ENCODE measurements at places on chromosomes 12 and 14.

DNA sequence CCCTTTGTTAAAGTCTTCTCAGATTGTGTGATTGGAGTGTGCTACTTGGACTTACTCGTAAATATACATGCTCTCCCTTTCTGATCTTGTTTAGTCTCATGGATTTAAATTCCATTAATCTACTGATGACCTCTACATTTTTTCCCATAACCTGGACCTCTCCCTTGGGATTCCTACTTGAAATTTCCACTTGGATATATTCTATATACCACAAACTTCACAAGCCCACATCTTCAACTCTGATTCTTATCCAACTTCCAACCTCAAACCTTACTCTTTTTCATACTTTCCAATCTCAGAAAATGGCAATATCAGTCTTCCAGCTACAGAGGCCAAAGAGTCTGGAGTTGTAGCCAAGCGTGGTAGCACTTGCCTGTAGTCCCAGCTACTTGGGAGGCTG lies 49.1 kb upstream of the OTOGL start:
- no peak for DNase-seq

GRCh38 chr12:48163150-48163747 lies 5.9 kb upstream of the ASB8 start:
- DNase-seq = no peak

DNA sequence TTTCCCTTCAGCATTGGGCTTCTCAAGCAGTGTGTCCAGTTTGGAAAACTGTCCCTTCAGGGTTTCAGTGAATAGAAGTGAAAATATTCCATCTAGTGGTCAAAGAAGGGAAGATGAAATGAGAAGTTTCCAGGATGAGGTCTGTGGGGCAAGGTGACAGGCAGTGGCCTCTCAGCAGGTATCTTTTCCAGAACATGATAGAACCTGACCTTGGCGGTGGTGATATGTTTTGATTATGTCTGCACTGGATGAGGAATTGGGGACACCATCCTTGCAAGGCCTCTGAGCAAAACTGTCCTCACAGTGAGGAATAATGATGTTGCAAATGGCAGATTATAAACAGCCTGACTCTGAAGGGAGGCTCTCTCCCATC lies 4.7 kb downstream of the GPX2 start:
- DNase-seq = no peak

- peak; percentile 65 for DNase-seq
Observed at GRCh38 chr14:22598099-22598895, at the start of gene ABHD4. Gene ABHD4, plus strand, starts transcription at chr14:22598300. Its CDS starts 7 bp downstream, at chr14:22598307.

- no peak for DNase-seq
Observed at GRCh38 chr12:617304-617915, 45.8 kb downstream of the NINJ2 start.

DNA sequence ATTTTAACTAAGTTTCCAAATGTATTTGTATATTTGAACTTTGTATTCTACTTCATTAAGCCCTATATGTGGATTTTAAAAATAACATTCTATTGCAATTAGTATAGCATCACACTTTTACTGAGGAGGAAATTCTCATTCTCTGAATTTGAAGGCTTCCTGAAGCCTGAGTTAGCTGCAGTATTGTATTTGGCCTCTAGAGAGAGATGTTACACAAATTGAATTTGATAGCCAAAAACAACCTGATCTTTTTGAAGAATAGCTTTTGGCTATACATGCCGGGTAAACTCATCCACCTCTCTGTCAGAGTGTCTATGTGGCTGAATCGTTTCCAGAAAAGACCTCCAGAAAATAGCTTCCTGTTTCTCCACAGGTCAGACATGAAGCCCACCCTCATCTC lies 316.5 kb upstream of the OR4E1 start:
- no peak for DNase-seq

DNA sequence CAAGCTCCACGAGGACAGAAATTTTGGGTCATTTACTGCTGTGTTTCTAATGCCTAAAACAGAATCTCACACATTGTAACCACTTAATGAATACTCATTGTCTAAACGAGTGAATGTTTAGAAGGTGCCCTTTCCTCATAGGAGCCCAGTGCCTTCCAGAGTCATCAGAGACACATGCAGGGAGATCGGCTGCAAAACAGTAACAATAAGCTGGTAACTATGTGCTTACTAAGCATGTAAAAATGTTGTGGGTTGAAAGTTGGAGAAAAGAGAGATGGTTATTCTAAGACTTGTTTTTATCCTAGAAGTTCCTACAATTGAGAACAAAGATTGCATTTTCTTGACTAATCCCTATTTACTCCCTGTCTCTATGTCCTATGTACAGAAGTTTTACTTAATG lies 7.4 kb downstream of the TESPA1 start:
- no peak for DNase-seq

- no peak for DNase-seq
Observed at GRCh38 chr14:70788898-70789297, 20.4 kb downstream of the MAP3K9 start.

DNA sequence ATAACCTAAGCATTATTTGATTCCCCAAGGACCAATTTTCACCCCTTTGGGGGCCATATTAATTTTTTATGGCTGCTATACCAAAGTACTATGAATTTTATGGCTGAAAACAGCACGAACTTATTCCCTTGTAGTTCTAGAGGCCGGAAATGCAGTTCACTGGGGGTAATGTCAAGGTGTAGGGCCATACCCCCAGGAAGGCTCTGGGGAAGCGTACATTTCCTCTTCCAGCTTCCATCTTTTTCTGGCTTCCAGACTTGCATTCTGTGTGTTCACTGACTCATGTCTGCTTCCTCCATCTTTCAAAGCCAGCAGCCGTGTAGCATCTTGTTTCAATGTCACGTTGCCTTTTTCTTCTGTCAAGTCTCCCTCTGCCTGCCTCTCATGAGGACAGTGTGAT lies 133.5 kb downstream of the BICD1 start:
- DNase-seq = no peak

DNA sequence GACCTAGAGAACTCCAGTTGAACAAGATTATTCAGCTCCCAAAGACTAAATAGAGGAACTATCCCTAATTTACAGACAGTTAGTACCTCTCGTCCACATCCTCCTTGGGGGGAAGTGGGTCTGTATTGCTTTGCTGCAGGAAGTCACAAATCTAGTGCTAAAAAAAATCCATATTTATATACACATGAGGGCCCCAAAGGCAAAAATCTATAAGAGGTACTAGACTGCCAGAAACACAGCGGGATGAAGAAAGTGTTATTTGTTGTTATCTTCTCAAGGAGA lies 190.1 kb downstream of the TTC8 start:
- DNase-seq = no peak

GRCh38 chr14:94945615-94946014 lies 175.7 kb upstream of the GSC start:
- no peak for DNase-seq

GRCh38 chr12:124742111-124742510 lies 121.6 kb downstream of the SCARB1 start:
- no peak for DNase-seq

- DNase-seq = no peak
Observed at GRCh38 chr12:70154960-70155589, 88.2 kb upstream of the CNOT2 start.

DNA sequence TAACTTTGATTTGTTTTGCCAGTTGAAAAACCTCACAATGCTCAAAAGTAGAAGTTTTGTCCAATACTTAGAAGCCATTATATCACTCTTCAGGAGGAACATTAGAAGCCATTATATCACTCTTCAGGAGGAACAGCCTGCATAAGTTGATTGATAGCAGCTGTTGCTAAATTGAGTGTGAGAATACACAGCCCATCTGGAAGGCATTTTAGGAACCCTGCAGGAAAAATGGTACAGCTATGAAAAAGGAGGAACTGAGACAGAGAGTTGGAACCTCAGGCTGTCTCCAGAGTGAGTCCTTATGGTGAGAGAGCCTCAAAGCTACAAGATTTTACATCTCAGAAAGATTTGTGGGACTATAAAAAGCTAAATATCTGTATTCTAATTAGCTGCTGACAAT lies 207.0 kb downstream of the MYRFL start:
- DNase-seq = no peak

GRCh38 chr12:132411457-132411856 lies 78.5 kb upstream of the FBRSL1 start:
- no peak for DNase-seq

- DNase-seq = no peak
Observed at GRCh38 chr14:56206596-56206995, 88.4 kb downstream of the PELI2 start.

DNA sequence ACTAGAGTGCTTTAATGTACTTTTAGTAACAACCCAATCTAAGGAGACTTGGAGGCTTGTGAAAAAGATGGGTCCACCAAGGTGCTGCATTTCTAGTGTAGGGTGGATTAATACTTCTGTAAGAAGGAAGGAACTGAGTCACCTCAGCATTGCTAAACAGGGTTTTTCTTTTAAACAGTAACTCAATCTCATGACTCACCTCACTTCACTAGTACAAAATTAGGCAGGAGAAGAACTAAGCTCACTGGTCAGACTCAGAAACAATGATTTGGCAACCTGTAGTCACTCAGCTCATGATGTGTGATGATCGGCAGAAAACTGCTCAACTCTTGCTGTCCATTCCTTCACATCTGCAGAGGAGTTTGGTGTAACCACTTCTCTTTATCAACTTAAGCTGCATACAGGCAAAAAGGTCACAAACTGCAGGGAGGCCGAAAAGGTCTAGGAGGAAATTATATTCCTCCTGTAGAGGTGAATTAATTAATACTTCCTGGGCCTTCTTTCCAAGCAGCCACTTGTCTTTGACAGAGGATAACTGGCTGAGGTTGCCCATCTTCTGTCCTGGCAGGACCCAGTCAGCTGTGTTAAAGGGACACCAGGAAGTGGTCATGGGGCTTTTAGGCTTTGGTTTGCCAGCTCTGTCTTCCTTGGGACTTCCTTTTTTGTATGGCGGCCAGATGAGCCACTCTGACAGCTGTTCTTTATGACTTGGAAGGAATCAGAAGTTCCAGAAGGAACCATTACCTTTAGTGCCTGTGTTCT lies 466.9 kb downstream of the FUT8 start:
- no peak for DNase-seq

DNA sequence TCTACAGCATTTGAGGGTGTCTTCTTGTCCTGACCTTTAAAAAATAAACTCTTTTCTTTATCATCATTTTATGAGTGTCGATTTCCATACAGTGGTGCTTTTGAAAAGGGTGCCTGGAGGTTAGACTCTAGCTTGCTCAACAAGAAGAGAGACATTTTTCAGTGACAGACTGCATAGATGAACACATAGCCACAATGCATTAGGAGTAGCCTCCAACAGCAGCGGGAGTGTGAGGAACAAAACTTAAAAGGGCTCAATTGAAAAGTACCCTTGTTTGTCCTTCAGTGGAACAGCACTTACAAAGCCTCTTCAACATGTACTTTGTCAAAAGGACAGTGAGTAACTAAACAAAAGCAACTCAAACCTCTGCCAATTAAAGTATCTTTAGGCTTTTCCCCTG lies 119.3 kb downstream of the SOX5 start:
- DNase-seq = no peak

DNA sequence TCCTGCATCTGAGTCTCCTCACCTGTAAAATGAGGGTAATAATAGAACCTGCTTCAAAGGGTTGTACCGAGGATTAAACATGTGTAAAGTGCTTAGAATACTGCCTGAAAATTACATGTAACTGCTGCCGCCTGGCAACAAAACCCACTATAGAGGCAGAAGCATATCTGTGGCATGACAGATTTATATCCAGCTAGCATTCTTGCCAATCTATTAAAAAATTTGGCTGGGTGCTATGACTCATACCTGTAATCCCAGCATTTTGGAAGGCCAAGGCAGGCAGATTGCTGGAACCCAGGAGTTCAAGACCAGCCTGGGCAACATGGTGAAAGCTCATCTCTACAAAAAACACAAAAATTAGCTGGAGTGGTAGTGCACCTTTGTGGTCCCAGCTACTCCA lies 16.4 kb upstream of the KSR2 start:
- DNase-seq = no peak

DNA sequence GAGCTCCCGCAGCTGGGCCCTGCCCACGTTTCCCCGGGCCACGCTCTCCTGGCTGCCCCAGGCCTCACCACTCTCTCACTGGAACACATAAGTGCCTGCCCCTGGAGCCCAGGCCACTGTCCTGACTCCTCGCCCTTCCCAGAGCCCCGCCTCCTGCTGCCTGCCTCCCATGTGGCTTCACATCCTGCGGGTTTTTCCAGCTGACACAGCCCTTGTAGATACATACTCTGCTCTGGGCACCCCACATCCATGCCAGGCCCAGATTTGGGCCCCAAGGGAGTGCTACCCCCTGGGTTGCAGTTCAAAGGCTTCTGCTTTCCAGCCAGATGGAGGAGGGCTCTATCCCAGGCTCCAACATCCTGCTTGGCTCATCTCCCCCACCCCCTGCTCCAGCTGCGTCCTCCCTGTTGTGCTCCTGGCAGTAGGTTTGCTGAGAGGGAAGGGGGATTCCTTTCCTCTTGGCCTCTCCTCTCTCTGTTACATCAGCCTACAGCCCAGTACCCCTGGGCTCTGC lies 60.1 kb downstream of the TSPAN9 start:
- no peak for DNase-seq

GRCh38 chr14:40682131-40682913 lies 924.4 kb upstream of the LRFN5 start:
- DNase-seq = no peak

GRCh38 chr12:121512561-121512960 lies 68.3 kb downstream of the KDM2B start:
- DNase-seq = no peak

All from naive thymus-derived CD8-positive, alpha-beta T cell (primary cell).